ENCODE measurements at places on chromosomes 3 and 15.

DNA sequence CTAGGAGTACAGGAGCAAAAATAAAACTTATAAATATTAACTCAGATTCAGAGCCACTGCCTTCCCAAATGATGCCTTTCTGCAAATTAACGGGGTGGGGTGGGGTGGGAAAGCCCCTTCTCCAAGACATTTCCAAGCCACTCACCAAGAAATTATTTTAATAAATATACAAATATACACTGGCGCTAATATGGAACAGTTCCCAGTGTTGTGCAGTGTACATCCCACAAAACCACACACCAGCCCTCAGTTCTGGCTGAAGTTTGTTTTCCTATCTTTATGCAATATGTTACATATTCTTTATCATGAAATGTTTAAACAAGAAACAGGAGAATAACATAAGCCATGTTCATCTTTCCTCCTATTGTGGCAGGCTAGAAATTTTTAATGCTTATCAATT, 53.0 kb upstream of the GYG1 start:
- no peak for DNase-seq

DNA sequence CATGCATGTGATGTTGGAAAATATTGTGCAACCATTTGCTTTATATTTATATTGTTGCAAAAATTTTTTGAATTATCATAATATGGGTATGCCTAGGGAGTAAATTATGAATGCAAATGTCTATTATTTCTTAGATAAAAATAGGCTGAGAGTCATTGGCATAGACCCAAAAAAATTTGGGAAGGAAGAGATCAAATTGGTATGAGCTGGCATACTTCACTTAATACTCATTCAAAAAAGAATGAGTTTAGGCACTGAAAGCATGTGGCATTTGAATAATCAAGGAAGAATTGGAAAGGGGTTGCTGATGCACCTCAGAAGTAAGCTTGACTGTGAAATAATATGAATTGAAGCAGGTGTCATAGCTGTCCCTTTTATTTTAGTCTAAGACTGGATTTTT, 764.0 kb upstream of the DPPA4 start:
- no peak for DNase-seq

GRCh38 chr3:11735638-11736037, 91.9 kb upstream of the VGLL4 start:
- DNase-seq: no peak

DNA sequence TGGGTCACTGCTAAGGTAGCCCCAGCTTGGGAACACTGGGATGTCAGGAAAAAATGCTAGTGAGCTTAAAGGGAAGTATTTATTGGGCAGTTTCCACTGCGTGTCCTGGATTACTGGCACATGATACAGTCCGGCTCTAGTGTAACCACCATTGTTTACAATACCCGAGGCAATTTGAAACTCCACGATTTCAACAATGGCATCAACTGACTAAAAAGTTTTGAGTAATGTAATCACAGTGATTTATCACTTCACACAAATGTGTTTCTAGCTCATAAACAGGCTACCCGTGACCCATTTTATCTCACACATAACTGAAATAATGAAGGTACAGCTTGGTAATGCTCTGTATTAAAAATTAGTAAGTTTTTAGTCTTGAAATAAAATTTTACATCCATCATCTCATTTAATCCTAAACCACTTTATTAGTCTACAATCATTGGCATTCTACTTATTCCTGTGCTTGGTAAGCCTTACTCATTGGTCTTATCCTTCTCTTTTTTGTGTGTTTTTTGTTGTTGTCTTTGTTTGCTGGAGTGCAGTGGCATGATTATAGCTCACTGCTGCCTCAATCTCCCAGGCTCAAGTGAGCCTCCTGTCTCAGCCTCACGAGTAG, 7.6 kb downstream of the ZMAT3 start:
- DNase-seq: no peak

DNA sequence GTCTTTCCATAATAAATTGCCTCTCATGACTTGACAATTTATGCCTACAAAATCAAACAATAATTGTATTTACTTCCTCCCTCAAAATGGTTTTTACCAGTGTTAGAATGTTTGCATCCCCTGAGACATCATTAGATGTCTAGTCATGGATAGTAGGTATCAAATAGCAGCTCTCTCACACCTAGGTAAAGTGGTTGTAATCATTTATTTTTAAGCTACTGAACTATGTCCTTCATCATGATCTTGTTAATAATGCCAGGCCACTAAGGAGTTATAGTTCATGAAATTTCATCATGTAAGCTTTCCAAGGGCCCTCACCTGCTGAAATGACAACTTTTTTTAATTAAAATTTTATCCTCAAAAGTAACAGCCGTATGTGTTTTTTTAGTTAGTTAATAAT, 134.1 kb downstream of the ARPP21 start:
- DNase-seq: no peak

DNA sequence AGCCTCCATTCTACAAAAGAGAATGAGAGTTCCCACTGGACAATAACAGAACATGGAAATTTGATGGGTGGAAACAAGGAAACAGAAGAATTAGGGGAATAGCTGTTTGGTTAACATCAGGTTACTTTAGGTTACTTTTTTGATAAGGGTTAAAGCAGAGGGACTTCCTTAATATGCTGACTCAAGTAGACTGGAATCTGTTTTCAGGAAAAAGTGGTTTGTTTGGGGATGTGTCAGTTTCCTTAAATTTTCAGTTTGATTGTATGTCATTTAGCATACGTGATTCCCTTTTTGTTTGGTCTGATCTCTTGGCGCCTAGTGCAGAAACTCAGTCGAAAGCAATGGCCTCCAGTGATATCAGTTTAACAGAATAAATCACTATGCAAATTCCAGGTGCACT, 411.8 kb upstream of the GRM7 start:
- DNase-seq: no peak

DNA sequence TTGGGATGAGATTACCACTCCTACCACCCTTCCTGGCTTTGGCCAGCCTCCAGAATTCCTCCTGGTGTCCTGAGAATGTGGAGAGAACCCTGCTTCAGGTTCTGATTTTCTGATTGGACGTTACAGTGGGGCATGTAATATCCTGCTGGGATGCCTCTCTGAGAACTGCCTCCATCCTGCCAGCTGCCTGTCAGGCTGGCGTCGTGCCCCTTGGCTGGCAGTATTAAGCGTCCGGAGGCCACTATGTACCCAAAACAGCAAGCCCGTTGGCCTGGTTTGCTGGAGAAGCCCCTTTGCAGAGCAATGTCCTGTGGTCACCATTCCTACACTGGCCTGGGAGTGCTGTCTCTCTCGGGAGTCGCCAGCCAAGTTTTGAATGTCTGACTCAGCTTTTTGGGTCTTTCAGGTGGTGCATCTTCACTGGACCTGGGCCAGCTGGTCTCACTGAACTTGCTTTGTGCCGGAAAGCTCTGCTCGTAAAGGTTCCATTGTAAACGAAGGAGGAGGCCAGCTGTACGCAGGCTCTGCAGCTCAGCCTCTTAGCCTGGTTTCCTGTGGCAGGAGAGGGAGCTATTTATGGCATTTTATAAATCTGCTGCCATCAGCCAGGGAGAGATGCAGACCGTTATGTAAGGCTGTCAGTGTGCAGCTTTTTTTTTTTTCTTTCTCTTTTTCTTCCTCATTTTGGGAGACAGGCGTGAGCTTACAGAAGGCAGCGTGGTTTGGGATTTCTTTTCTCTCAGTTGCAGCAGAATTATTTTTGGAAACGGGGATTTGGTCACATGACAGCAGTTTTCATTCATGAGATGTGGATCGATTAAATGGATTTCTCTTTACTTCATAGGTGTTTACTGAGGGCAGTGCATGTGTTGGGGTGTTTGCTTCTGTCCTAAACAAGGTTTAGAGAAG, 19.0 kb upstream of the TRAK1 start:
- DNase-seq: no peak

GRCh38 chr3:110568246-110568645, 503.4 kb upstream of the NECTIN3 start:
- peak; percentile 51 for DNase-seq

Measured in AG04449 (cell line).